Hematopoietic multipotent progenitor cell treated with erythropoietin and hydrocortisone succinate and interleukin-3 and kit ligand, for 17 days (in vitro differentiated cells): ENCODE measurements at places on chromosomes 5 and 9.

- no peak for DNase-seq
Measured at GRCh38 chr9:132481053-132481849, 71.2 kb downstream of the CFAP77 start.

DNA sequence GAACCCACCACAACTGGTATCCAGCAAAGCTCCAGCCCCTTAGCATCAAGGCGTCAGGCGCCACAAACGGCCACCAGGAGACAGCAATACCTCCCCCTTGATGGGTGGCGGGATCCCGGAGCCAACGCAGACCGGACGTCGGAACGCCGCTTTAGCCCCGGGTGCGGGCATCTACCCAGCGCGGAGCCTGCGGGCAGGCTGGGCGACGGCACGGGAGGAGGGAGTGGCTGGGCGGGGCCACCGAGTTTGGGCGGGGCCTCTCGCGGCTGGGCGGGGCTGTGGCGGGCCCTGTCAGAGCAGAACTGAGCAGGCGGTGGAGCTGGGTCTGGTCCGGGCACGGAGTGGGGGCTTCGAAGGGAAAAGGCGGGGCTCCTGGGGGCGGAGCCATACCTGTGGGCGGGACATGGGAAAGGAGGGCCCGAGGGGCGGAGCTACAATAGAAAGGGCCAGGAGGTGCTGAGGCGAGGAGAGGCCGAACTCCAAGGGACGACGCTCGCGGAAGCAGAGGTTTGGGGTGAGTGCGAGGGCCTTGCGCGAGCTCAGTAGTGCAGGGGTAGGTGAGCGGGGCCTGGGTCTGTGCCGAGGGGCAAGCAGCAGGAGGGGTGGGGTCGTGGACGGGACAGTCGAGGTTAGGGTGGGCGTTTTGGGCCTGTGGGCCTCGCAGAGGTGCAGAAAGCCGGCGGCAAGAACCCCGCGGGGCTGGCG lies 40.2 kb upstream of the GARNL3 start:
- DNase-seq: peak; percentile 65

DNA sequence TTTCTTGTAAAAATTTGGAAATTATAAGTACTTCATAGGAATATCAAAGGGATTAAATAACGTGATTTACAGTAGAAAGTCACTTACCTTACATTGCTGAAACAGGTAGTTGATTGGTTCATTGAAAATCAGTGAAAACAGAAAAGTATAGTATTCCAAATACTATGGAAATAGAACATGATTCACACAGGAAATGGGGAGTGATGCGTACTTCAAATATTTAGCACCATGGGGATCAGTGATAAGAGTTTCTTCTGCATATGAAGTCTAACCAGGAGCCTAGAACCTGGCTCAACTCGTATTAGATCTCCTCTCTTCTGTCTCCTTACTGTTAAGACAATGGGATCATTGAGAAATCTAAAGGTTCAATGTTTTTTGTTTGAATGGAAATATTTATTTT lies 133.3 kb downstream of the FAM174A start:
- no peak for DNase-seq

DNA sequence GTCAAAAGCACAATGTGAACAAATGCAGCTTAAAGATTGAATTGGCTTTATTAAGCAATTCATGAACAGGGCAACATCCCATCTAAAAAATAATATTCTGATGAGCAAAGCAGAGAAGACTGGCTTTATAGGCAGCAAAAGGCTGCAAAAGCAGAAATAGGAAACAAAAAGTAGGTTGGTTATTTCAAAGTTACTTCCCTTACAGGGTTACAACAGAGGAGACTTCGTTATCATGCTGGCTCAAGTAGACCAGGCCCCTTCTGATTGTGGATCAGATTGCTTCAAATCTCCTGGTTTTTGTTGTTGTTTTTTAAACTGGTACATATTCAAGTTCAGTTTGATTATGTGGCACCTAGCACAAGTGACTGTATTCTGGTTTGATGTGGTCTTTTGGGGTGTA lies 73.1 kb downstream of the MAN2A1 start:
- no peak for DNase-seq

DNA sequence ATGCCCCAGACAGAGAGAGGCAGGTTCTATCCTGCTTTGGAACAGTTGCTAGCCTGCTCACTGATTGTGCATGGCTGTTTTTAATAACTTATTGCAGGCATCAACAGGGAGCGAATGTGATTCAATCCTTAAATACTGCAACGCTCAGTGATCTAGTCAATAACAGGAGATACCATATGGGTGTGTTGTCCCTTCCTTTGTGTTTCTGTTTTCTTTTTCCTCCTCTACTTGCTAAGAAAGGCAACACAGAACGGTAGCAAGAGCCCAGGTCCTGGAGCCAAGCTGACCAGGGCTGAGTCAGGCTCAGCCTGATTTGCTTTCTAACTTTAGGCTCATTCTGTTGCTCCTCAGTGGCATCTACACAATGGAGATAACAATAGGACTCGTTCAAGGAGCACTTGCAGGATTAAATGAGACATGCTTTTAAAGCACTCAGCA lies 98.6 kb upstream of the EQTN start:
- no peak for DNase-seq

GRCh38 chr9:7144265-7145046 lies 386.7 kb downstream of the KDM4C start:
- no peak for DNase-seq

GRCh38 chr5:35166043-35166442 lies 64.2 kb downstream of the PRLR start:
- DNase-seq: no peak

- no peak for DNase-seq
Measured at GRCh38 chr5:176561259-176561658, 12.1 kb downstream of the CDHR2 start.
